Large intestine (tissue), 12 donors: ENCODE measurements at places on chromosomes 3 and 15.

- peak; percentile 84 for DNase-seq
These were observed 311.4 kb downstream of the EPHB1 start for GRCh38 chr3:135106445-135106844.

DNA sequence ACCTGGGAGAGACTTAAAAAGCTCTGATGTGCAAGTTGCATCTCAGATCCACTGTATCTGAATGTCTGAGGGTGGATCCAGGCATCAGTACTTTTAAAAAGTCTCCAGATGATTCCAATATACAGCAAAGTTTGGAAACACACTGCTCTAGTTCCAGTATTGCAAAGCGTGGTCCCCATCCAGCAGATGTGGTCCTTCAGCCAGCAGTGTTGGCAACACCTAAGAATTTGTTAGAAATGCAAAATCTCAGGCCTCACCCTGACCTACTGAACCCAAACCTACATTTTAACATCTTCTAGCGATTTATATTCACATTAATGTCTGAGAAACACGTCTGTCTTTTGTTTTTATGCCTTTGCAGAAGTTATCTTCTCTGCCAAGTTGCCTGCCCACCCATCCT is 32.2 kb upstream of the SGO1 start:
- DNase-seq, result no peak

GRCh38 chr3:169475978-169476698 is 187.4 kb downstream of the MECOM start:
- no peak for DNase-seq

GRCh38 chr15:45785897-45786296 is 151.1 kb downstream of the SQOR start:
- DNase-seq, result no peak

DNA sequence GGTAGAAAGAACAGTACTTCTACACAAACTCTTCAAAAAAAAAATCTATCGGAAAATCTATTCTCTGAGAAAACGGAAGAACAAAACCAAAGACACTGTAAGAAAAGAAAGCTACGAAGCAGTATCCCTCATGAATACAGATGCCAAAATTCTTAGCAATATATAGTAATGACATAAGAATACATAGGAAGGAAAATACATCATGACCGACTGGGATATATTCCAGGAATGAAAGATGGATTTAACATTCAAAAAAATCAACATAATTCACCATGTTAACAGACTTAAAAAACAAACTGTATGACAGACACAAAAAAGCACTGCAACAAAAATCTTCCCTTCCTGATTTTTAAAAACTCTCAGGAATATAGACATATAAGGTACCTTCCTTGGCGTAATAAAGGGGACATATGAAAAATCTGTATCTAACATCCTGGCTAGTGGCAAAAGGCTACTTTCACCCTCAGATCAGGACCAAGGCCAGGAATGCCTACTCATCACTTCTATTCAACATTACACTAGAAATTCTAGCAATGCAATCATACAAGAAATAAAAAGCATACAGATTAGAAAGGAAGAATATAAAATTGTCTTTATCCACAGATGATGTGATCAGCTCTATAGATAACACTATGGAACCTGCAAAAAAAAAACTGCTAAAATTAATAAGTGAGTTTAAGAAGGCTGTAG is 77.6 kb upstream of the XXYLT1 start:
- no peak for DNase-seq

GRCh38 chr3:96996009-96996408 is 181.6 kb downstream of the EPHA6 start:
- DNase-seq, result no peak

DNA sequence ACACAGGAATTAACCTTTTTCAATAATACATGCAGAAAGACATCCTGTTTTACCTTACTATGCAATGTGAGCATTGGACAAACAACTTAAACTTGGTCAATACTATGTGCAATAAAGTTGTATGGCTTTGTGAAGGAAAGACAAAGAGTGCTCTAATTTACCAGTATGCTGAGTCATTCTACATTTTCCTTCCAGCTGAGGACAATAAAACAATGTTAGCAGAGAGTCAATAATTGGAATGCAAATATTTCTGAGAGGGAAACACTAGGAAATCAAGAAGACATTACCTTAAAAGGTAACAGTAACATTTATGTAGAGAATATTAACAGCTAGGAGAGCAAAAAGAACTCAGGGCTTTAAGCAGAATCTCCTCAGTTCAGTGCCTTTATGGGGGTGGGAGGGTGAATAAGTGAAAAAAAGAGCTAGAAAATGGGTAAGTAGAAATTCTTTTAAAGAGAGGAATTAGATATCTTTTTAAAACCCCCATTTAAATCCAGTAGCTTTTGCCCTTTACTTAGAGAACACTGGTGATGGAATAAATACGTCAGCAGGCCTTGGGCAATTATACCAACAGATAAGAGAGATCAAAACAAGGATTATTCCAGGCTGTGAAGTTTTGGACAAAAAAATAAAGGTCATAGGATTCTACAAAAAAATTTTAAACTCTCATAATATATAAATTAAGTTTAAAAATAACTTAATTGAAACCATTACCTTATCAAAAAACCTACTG is 11.6 kb upstream of the HGD start:
- peak; percentile 53 for DNase-seq

GRCh38 chr3:124903896-124904834 is 17.0 kb upstream of the ITGB5 start:
- no peak for DNase-seq

- no peak for DNase-seq
These were observed 93.1 kb downstream of the AKAP13 start for GRCh38 chr15:85473455-85473854.

- DNase-seq, result no peak
These were observed 3.2 kb upstream of the ANKRD63 start for GRCh38 chr15:40286061-40286532.

GRCh38 chr3:15384510-15385237 is 42.7 kb downstream of the METTL6 start:
- no peak for DNase-seq

DNA sequence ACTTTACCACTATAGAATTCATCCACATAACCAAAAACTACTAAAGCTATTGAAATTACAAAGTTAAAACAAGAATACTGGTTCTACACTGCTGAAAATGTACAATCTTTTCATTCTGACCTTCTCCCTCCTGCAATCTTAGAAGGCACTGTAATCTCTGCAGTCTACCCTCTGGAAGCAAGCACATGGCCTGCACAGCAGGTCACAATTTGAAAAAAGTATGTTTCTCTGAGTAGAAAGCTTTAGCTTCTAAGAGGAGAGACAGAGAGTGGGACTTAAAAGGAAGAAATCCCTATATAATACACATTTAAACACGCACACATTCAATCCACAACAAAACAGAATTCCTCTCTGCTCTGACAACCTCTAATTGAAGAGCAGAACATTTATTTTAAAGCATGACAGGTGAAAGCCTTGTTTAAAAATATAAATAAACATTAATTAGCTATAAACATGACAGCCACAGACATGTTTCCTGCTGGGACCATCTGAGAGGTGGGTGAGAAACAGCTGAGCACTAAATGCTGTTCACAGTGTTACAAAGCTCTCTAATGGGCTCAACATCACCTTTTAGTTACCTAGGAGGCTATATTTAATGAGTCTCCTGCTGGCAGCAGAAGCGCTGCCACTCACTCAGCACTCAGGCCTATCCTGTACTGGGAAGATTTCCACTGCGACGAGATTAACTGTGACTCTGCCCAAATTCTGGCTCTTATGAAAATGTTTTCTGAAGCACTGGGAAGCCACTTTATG is 447.4 kb downstream of the AGBL1 start:
- DNase-seq, result no peak

GRCh38 chr15:93372865-93373223 is 283.8 kb upstream of the RGMA start:
- DNase-seq, result no peak

GRCh38 chr3:68706536-68706935 is 225.8 kb downstream of the TAFA4 start:
- DNase-seq, result no peak

GRCh38 chr3:77189684-77190083 is 149.8 kb downstream of the ROBO2 start:
- no peak for DNase-seq

DNA sequence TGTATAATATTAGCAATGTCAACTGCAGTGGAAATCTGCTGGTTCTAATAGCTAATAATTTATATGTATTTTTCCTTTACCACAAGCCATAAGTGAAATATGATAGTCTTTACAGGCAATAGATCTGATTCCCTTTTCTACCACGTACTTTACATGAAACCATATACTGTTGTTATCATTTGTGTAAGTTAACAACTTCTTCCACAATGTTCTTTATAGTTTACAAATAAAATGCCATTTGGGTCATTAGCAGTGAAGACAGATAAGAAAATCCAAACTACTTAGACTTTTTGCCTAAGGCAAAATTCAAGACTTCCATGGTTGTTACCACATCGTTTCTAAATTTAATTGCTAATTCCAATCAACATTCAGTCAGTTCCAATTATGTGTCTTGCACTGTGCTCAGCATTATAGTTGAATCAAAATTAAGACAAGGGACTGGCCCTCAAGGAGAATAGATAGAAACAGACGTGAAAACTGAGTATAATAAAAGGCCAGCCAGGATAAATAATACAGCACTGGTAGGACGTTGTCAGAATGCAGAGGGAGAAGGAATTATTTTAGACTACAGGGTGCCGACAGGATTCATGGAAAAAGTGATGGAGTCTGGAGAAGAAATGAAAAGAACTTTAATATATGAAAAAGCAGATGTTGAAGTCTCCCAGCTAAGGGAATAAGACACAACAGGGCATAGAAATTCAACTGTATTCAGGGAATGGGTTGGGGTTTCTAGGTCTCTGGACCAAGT is 249.8 kb downstream of the ALCAM start:
- no peak for DNase-seq

GRCh38 chr3:26648461-26648860 is 25.9 kb downstream of the LRRC3B start:
- DNase-seq, result no peak

- no peak for DNase-seq
These were observed 610 bp downstream of the MAP4 start for GRCh38 chr3:48015431-48016180.

DNA sequence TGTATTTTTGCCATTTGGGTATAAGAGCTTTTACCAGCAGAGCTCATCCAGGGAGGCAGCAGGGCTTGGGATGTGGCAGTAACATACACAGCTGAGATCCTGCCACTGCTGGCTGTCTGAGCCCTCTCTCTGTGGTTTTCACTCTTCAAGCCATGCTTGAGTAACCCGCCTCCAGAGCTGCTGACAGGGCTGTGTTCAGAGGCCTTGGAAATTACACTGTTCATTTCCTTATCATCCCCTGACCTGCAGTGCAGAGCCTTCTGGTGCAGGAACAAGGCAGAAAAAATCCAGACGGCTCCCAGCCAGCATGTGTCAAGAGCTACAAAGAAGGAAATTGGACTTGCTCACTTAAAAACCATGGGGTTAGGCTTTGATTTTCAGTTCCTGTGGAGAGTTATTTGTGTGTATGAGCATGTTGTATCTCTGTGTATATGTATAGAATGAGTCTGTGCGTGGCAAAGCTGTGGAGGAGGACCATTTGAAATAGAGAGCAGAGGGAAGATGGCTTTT is 47.0 kb downstream of the ZNF609 start:
- peak; percentile 80 for DNase-seq

DNA sequence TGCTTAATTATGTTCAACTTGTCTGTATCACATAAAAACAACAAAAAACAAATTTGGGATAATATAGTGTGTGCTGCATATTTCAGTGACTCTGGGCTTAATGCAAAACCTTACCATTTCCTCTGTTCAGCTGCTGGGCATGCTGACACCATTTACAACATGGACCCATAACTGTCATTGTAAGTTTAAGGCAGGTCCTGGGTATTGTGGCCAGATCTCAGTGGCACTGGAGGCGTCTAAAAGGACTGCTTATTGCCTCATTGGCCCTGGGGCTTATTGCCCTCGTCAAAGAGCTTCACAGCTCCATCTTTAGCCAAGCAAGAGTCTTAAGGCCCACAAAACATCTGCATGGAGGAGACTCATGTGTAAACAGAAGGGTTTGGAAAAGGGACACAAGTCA is 390.2 kb downstream of the NR2F2 start:
- DNase-seq, result no peak

- no peak for DNase-seq
These were observed 80.8 kb downstream of the KCNH8 start for GRCh38 chr3:19229086-19229485.

DNA sequence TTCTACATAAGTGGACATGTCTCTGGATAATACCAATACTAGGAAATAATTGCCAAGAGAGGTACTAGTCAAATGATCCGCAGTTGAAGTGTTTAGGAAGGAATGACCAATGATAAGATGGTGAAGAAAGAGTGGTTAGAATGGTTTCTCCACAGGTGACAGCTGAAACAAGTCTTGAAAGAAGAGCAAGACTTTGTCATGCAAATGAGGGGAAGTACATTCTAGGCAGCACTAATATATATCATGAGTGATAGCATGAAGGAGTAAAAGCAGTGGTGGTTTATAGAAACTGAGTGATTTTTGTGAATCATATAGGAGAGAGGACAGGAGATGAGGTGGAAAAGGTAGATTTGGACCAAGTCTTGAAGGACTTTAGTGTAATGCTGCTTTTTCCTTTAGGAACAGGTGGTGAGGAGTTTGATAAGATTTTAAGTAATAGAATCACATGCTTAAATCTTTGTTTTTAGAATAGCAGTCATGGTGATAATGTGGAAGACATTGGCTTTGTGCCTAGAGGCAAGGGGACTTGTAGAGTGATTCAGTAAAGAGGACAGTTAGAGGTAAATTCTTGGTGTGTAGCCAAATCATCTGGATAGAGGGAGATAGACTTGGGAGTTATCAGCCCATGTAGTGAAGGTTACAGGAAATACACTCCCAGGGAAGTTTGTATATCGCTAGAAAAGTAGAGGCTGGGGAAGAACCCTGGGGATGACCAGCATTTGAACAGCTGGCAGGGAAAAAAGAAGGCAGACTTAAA is 31.9 kb downstream of the SLMAP start:
- no peak for DNase-seq

DNA sequence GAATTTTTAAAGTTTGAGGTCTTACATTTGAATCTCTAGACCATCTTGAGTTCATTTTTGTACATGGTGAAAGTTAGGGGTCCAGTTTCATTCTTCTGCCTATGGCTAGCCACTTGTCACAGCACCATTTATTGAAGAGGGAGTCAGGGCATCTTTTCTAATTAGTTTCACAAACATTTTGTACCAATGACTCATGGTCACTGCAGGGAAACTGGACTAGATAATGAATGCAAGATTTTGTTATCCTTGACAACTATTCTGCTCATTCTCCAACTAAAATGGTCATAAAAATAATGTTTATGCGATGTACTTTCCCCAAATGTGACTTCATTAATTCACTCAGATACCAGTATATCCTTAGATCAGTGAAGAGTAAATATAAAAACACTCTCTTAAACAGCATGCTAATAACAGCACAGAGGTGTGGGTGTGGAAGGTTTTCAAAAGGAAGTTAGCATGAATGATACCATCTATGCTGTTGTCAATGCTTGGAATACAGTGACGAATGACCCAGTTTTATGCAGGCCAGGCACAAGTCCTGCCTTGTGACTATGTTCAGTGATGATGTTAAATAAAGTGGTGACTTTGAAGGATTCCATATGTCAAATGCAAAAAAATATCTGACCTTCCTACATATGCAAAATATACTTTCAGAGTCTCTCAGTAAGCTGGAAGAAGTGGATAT is 314.9 kb upstream of the TMCO5A start:
- no peak for DNase-seq

- no peak for DNase-seq
These were observed 205.1 kb downstream of the XXYLT1 start for GRCh38 chr3:195065864-195066185.
